Kasumi-1 (cell line): ENCODE measurements at places on chromosomes 3 and 15.

GRCh38 chr3:194184265-194184751, 48.4 kb downstream of the HES1 start:
- no peak for DNase-seq

GRCh38 chr3:128585189-128585588, 65.4 kb downstream of the RPN1 start:
- DNase-seq: peak; percentile 20

DNA sequence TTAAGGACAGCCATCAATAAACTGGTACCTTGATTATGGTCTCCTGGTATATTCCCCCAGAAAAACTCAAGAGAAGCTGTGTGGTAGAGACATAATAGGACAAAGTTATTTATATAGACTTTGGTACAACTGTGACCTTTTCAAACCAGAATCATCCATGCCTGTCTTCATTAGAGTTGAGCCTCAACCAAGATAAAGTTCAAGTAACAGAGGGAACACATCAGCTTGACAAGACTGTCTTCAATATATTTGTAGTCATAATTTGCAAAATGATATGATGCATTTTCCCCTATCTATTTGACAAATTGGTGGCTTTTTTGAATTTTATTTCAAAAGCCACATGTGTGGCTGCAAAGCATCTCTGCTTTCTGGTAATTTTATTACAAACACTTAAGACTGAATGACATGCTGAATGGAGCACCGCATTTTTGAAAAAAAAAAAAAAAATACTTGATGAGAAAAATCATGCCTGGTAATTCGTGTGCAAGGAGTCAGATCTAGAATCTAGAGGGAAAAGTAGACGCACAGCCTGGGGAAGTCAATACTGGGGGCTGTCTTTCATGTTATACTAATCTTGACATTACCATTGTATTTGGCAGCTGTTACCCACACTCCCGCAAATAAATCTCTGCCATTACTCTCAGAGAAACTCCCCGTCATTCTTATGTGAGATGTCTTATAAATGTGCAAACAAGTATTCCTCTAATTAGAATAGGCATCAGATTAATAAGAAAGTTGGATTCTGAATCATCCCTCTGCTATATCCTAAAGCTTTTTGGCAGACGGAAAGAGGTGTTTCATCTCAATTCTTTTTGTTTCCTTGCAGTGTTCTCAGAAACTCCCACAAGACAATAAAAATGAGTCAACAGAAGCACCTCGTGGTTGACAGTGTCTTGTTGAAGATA, 554.8 kb upstream of the CBLB start:
- no peak for DNase-seq

GRCh38 chr15:68536331-68537095, 42.3 kb upstream of the CORO2B start:
- DNase-seq: no peak

GRCh38 chr15:71272932-71273331, 157.7 kb downstream of the THSD4 start:
- no peak for DNase-seq

DNA sequence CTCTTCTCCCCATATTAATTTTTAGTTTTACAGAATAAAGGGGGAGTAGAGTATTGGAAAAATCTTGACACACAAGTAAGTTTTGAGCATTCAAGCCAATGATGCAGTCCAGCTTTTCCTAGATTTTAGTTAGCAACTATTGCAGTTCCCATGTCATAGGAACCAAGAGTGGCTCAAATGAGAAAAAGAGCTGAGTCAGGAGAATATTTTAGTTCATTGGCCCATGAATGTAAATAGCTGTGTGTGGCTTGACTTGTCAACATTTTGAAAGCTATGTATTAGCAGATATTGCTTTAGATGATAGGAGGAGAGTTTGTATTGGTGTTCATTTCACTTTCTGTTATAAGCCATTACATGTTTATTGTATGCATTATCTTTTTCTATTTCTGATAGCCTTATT, 853.7 kb downstream of the PLOD2 start:
- DNase-seq: no peak

DNA sequence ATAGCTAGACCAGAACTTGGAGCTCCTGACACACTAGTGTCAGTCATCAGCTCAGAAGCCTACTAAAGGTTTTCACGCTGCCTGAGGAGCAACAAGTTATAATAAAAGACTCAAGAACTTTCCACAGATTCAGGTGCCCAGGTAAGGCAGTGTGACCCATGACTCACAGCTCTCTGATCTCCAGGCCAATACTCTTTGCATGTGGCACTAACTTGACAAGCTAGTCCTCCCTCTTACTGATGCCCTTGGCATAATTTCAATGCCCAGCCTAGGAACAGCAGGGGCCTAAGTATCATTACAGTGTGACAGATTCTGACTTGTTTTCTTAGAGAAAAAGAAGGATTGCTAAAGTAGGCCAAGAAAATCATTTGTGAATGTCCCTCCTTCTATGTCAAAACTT, 38.4 kb downstream of the MEIS2 start:
- DNase-seq: no peak

DNA sequence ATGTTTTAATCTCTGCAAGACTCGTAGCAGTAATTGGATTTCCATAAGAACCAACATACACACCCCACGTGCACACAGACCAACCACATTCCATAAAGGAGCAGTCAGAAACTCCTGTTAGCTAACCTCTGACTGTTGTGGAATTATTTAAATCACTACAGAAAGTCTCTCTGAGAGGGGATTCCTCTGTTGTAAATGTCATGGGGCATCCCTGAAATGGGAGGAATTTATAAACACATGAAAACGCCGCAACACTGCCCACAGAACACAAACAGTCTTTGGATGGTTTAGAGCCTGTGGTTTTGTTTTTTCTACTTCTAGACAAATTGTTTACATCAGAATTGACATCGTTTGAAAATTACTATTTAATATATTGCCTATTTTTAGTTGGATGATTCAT, 740.1 kb upstream of the GRM7 start:
- DNase-seq: no peak

DNA sequence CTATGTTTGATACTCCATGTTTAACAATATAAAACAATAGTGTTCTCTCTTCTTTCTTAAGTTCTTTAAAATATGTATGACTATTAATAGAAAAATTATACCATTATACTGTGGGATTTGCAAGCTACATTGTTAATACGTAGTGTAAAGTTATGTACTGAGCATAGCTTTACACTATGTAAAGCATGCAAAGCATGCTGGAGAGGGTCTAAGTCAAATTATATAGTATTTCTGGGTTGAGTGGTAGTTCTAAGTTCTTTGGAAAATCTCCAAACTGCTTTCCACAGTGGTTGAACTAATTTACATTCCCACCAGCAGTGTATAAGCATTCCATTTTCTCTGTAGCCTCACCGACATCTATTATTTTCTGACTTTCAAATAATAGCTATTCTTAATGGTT, 253.0 kb downstream of the RAP2B start:
- DNase-seq: no peak

DNA sequence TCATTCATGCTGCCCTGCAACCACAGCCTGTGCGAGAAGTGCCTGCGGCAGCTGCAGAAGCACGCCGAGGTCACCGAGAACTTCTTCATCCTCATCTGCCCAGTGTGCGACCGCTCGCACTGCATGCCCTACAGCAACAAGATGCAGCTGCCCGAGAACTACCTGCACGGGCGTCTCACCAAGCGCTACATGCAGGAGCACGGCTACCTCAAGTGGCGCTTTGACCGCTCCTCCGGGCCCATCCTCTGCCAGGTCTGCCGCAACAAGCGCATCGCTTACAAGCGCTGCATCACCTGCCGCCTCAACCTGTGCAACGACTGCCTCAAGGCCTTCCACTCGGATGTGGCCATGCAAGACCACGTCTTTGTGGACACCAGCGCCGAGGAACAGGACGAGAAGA, 4.7 kb downstream of the TRIM42 start:
- no peak for DNase-seq

- DNase-seq: peak; percentile 80
These were observed 39.3 kb downstream of the EDEM1 start for GRCh38 chr3:5226783-5227182.

DNA sequence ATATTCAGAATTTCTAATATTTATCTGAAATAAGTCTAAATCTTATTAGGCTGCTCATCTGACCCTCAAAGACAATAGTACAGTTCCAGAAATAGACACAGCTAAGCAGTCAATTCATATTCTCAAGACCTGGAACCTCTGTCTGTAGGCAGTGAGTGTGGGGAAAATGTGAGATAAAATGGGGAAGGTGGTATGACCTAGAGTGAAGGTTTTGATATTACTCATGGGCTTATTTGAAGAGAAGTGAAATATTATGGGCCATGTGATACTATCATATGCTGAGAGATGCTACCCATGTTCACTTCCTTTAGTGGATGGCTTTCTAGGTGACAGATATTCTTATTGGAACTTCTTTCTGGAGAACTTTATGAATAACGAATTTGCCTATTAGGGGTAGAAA, 33.5 kb downstream of the TGFBR2 start:
- no peak for DNase-seq

- no peak for DNase-seq
These were observed 12.0 kb upstream of the COL8A1 start for GRCh38 chr3:99626417-99626788.

- no peak for DNase-seq
These were observed 192.1 kb upstream of the EOMES start for GRCh38 chr3:27914199-27914598.

DNA sequence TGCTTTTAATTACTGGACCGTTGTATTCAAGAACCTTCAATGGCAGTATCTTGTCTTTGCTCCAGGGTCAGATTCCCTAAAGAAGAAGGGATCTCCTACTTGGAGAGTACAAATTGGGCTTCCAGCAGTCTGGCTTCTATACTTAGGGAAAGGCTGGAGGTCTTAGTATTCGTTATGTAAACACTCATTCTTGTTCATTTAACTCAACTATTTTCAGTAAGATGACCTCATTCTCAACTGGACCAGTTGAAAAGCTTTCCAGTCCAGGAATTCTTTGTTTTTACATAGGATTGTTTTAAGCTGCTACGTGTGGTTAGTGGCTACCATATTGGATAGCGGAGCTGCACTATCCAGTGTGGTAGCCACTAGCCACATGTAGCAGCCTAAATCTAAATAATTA, 4.6 kb downstream of the SENP5 start:
- DNase-seq: no peak

GRCh38 chr3:35745802-35746484, 106.6 kb downstream of the ARPP21 start:
- DNase-seq: no peak

DNA sequence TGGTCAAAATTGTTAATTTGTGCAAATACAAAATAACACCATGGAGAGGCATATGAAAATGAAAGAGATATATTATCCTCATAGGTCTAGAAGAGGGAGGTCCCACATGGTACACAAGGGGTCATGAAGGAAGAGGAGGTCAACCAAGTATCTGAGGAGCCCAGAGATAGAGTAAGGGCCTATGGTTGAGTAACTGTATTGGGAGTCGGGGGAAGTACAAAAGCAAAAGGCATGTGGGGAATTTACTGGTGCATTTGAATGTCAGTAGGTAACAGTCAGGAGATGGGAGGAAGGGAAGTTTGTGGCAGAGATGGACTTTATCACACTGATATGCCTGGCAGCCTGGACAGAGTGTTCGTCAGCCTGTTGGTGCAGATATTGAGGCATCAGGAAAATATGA, 1113.7 kb downstream of the OTOL1 start:
- no peak for DNase-seq

DNA sequence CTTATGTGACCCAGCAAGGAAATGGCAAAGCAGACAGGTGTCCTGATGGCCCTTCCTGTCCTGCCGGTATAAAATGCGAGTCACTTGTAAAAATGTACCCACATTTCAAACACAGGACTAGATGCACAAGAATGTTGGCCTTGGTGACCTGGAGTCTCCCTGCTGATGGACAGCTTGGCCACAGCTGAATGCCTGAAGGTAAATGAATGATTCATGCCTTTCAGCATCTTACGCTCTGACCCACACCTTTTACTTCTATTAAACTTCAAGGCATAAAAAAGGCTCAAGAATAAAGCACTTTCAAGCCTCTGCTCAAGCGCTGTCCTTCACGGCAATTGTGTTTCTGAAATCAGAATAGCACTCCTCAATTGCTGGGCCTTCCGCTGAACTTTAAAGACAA, 228.0 kb upstream of the SLCO3A1 start:
- no peak for DNase-seq

- DNase-seq: no peak
These were observed 239.9 kb upstream of the LRTM1 start for GRCh38 chr3:55167586-55168317.

- no peak for DNase-seq
These were observed 68.5 kb upstream of the PLCL2 start for GRCh38 chr3:16816048-16816780.

GRCh38 chr3:114974387-114974786, 172.7 kb downstream of the ZBTB20 start:
- DNase-seq: no peak

GRCh38 chr3:178255315-178255714, 280.9 kb upstream of the KCNMB2 start:
- DNase-seq: no peak

DNA sequence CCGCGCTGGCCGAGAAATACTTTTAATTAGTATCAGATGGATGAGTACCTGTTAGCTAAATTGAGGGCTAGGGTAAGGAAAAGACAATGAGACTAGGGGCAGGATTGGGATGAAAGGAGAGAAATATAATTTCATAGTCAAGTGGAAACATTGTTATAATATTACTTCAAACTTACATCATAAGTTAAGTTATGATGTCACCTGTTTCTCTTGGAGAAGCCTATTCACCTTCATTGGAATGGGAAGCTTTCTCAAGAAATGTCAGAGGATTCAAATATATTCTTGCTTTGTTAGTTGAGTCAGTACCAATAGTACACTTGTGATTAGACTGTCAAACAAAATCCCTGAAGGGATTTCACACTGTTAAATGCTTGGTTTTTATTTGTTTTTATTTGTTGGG, 116.2 kb downstream of the NEO1 start:
- DNase-seq: no peak

- no peak for DNase-seq
These were observed 31.4 kb downstream of the RNF111 start for GRCh38 chr15:59018833-59019232.

DNA sequence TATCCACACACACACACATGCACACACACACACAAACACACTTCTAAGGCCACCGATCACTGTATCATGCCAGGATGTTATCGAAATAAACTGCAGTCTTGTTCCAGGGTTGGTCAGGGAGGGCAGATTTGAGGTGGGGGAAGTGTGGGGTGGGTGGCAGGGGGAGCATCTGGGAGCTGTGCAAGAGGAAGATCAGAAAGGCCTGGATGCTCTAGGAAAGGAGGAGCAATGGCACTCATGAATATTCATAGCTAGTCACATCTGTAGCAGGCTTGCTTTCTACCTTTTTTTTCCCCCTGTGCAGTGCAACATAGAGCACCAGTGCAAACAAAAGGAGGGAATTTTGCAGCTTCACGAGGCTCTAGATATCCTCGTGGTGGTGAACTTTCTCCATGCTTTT, 84.9 kb downstream of the MEIS2 start:
- no peak for DNase-seq
